ENCODE measurements at places on chromosomes 11 and 22.

GRCh38 chr22:39703928-39704639, 133.5 kb downstream of the CACNA1I start:
- no peak for DNase-seq

GRCh38 chr11:128388206-128388815, 199.0 kb downstream of the ETS1 start:
- peak; percentile 42 for DNase-seq

DNA sequence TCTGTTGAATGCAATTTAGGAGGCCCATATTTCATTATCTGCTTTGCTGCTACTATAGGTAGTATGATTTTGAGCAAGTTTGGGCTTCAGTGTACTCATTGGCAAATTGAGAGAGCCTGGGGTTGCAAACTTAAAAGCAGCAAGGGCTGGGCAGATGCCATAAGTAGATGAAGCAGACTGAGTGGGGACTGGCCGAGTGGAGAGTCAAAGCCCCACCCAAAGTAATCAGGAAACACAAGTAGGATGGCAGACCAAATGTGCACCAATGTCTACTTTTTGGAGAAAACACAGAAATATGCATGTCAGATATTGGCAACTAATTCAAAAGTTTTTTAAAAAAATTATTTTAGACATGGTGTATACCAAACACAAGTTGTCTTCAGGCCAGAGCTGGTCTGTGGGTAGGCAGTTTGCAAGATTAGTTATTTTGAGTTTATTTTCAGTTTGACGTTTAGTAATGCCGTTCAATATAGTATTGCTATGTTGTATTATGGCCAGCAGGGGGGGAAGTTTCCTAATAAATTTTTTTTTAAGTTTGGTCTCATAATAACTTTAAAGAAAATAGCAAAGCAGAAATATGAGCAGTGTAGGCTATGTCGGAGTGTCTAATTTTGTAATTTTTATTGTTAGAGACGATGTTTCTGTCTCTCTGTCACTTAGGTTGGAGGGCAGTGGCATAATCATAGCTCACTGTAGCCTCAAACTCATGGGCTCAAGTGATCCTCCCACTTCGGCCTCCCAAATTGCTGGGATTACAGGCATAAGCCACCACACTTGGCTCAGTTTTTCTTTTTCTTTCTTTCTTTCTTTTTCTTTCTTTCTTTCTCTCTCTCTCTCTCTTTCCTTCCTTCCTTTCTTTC, 105.1 kb downstream of the HIPK3 start:
- DNase-seq, result no peak

DNA sequence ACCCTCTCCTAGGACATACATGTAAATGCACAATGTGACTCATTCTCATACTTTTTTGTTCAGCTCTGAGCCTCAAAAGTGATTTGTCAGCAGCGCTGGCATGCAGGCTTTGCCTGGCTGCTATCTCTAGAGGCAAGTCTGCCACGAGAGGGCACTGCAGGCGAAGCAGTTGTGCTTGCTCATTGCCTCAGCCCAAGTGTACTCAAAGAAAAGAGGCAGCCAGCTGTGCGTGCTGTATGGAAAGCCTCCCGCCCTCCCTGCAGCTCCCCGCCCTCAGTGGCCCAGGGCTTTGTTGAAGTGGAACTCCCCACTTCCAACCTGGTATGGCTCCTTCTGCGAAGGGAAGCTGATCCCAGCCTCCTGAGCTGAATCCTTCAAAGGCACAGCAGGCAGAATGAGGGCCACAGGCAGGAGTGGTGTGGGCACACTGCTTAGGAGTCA, 16.3 kb downstream of the SDHAF2 start:
- DNase-seq, result peak; percentile 85

GRCh38 chr22:28909375-28909774, 26.0 kb downstream of the ZNRF3 start:
- DNase-seq, result no peak

DNA sequence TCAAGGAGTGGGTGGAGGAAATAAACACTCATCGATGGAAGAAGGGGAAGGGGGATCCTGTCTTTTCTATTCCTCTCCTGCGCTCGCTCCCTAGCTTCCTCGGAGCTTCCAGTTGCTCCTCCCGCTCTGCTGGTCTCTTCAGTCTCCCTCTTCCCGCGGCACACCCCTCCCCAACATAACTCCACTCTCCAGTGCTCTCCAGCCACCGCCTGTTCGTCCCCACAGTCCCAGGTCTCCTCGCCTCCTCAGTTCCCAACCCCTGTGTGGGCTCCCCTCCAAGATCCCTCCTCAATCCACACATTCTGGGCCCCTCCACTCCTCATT, 438 bp downstream of the ZW10 start:
- peak; percentile 54 for DNase-seq

DNA sequence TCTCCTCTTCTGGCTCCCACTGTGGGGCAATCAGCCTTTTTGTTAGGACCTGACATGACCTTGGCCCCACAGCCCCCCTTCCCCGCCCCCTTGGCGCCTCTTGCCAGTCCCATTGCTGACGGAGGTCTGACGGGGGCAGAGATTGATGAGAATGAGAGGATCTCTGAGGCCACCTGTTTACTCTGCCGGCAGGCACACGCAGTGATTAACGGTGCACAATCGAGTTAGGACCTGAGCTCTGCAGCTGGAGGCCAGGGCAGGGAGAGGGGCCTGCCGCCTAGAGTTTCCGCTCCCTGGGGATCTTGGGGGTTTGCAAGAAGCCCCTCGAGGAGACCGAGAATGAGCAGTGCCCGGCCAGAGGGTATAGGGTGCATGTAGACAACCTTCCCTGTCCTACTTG, 6.8 kb upstream of the CHRM1 start:
- DNase-seq, result no peak

DNA sequence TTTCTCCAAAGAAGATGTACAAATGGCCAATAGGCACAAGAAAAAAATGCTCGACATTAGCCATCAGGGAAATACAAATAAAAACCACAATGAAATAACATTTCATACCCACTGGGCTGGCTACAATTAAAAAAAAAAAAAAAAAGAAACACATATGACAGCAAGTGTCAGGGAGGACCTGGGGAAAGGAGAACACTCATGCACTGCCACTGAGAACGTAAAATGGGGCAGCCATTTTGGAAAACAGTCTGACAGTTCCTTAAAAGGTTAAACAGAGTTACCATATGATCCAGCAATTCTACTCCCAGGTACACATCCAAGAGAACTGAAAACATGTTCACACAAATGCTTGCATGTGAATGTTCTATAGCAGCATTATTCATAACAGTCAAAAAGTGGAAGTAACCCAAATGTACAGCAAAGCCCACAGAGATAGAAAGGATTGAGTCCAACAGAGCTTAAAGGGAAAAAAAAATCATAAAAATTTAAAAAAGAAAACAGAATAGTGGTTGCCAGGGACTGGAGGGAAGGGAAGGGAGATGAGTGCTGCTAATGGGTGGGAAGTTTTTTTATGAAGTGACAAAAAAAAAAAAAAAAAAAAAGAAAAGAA, 48.4 kb upstream of the CYP2D6 start:
- no peak for DNase-seq

DNA sequence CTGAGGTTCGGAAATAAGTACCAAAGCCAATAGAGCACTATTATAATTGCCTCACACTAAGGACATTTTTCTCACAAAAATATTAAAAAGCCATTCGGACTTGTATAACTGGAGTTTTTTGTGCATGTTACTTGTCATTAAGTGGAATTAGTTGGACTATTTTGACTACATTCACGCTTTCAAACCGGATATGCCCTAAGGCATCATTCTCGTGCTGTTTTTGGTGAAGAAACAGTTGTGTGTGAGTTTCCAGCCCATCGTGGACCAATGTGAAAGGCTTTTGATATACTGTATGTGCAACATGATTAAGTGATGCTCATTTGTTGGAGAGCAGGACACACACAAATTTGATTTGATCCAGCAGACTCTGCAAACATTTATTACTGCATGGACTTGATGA, 192.8 kb downstream of the PGR start:
- no peak for DNase-seq

- DNase-seq, result peak; percentile 60
These were observed at the start of gene PRDM11 for GRCh38 chr11:45146072-45147016. TSS of gene PRDM11 (plus strand) at chr11:45146639. CDS start at chr11:45181767, 35,128 bp downstream.

GRCh38 chr11:74769055-74769707, 20.5 kb downstream of the RNF169 start:
- no peak for DNase-seq

DNA sequence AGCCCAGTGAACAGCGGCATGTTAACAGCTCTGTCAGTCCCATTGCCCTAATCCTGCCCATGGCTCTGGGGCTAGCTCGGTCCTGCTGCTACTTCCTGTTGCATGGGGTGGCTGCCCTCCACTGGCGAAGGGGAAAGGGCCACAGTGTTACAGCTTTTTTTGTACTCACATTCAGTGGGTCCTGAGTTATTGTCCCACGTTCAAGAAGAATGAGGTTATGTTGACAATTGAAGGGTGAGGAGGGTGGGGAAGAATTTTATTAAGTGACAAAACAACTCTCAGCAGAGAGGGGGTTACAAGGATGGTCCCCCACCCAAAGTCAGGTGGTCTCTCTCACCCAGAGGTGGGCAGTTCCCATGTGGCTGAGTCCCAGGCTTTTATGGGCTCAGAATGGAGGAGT, 17.7 kb upstream of the MS4A7 start:
- no peak for DNase-seq

DNA sequence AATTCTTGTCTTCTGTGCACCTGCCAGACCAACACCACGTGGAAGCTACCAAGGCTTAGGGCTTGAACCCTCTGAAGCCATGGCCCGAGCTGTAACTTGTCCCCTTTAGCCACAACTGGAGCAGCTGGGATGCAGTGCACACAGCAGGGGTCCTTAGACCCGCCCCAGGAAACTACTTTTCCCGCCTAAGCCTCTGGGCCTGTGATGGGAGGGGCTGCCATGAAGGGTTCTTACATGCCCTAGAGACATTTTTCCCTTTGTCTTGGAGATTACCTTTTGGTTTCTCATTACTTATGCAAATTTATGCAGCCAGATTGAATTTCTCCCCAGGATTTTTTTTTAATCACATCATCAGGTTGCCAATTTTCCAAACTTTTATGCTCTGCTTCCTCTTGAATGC, 9.7 kb downstream of the PATE3 start:
- no peak for DNase-seq

DNA sequence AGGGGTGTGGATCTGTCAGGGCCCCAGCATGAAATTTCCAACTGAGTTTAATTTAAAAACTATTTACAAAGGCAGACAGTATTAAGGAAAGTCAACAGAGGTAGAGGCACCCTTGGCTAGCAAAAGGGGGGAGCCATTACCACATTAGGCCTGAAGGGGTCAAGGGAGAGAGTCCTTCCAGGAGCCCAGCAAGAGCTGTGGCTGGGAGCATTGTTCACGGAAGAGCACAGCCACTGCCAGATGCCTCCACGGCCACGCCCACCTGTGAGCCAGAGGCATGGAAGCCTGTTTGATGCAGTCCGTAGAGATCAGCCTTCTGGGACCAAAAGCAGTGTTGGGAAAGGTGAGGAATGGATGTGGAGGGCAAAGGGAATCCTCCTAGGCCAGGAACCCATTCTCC, 102.6 kb downstream of the GALNT18 start:
- DNase-seq, result no peak

DNA sequence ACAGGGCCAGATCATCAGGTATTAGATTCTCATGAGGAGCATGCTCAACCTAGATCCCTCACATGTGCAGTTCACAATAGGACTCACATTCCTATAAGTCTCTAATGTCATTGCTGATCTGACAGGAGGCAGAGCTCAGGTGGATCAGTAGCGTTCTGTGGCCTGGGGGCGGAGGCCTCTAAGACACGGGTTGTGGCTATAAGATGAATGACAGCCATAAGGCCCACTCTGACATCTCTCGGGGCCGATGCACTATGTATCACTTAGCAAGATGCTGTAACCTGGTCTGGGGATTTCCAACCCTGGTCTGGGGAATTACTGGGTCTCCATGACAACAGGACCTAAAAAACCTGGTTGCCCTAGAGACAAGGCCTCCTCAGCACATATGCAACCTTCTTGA, 932.7 kb downstream of the TBC1D22A start:
- no peak for DNase-seq

DNA sequence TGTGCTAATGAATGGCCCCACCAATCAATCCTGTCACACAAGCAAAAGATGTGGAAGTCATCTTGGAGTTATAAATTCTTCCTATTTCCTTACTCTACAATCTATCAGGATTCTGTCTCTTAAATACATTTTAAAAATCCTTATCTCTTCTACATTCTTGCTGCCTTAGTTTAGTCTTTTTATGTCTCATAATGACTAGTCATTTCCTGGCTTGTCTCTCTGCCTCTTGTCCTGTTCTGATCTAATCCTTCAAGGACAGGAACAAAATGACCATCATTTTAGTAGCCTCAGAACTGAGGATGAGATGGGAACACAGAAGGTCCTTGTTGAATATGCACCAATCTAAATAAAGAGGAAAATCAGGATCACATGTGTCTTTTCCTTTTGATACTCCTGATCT, 56.6 kb upstream of the LIN7C start:
- DNase-seq, result no peak

- no peak for DNase-seq
These were observed 33.5 kb downstream of the MYO18B start for GRCh38 chr22:25775531-25775930.

DNA sequence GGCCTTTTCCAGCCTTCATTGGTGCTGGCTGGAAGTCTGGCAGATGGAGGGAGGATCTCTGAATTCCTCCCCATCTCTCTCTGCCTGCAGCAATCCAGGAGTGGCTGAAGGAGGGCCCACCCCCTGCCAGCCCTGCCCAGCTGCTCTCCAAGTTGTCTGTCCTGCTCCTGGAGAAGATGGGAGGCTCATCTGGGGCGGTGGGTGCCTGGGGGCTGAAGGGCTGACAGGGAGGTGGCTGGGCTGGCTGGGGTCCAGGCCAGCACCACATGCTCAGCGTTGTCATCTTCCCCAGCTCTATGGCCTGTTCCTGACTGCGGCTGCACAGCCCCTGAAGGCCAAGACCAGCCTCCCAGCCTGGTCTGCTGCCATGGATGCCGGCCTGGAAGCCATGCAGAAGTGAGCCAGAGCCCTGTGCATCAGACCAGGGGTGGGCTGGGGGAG, 12.2 kb downstream of the TKFC start:
- no peak for DNase-seq

DNA sequence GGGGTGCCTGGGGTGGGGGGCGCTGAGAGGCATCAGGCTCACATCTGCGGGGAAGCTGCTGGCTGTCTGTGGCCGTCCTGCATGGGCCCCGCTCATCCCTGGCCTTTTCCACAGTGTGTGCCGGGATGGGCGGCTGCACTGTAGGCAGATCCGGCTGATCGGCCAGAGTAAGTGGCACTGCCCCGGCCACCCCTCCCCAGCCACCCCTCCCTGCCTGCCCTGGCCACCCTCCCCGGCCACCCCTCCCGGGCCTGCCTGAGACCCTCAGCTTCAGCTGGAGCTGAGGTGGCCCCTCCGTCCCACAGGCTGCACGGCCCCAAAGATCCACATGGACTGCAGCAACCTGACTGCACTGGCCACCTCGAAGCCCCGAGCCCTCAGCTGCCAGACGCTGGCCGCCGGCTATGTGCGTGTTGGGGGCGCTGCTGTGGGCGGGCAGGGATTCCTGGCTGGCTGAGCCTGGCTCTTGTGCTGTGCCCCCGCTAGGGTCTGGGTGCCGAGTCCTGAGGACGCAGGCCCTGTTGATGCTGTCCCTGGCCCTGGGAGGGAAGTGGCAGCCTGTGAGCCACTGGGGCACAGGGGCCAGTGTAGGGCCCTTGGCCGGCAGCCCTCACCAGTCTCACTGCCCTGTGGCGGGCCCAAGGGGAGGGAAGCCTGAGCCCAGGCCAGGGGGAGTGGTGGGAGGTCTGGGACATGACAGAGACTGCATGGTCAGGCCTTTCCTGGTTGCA, 10.9 kb downstream of the MUC2 start:
- DNase-seq, result no peak

All from HEK293T (cell line).